Progenitor cell of endocrine pancreas (in vitro differentiated cells): ENCODE measurements at places on chromosomes 5 and 9. TPM values are rescaled to one million over a fixed set of nuclear protein-coding genes. Genes with fewer than 3 reads are reported as not detected.

The PPP3R2 gene
- not detected in 2 replicates for total RNA-seq

DNA sequence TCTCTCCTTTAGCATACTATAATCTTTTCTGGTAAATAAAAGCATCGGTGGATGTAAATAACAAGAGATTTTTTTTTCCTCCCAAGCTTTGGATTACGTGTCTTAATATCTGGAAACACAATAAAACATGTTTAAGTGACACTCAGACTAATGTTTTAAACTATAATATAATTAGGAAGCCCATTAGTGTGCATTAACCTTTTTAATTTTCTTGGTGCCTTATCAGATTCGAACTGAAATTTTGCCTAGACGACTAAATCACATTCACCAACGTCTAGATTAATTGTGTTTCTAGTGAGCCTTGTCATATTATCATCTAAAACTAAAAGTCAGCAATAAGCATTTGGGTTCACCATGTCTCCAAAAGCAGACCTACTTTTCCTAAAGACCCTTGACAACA, 110.2 kb downstream of the CDH6 start:
- no peak overlapping the region for H3K4me3 ChIP-seq
- no peaks in the 10 kb centered on the region for H3K27me3 ChIP-seq
- DNase-seq: no peak
- H3K4me1 ChIP-seq: no peaks in the 10 kb centered on the region
- peaks cover 41% of the 10 kb centered on the region for H3K36me3 ChIP-seq

The HRCT1 gene
- not detected in 2 replicates for total RNA-seq

DNA sequence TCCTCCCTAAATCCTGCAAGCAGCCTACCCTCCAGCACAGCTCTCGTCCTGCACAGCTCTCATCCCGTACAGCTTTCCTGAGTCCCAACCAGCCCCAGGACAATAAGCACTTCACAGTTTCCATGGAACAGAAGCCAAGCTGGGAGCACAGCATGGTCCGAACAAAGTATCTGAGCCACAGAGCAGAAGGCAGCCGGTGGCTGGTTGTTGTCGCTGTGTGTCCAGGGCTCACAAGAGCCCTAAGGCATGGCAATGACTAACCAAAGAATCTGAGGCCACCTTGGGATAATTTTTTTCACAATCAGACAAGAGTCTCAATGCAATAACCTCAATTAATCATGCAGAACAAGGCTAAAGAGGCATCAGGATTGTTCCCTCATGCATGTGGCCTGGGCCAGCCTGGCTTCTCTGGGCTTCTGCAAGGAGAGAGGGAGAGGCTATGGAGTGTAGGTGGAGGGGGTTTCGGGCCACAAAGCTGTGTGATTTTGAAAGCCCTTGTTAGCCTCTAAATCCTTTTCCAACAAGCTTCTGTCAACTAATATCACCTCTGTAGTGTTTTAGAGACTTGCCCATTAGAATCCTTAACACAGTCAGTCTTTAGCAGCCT, 323.4 kb downstream of the PIK3R1 start:
- H3K4me1 ChIP-seq: peaks cover 14% of the 10 kb centered on the region
- peak overlapping the region; percentile 59 for H3K27ac ChIP-seq
- H3K4me3 ChIP-seq: no peak overlapping the region
- peaks cover 6% of the 10 kb centered on the region for H3K27me3 ChIP-seq

The FYB1 gene
- total RNA-seq: not detected in 2 replicates

The STRBP gene
- total RNA-seq: 87.3 and 101 TPM in 2 replicates

DNA sequence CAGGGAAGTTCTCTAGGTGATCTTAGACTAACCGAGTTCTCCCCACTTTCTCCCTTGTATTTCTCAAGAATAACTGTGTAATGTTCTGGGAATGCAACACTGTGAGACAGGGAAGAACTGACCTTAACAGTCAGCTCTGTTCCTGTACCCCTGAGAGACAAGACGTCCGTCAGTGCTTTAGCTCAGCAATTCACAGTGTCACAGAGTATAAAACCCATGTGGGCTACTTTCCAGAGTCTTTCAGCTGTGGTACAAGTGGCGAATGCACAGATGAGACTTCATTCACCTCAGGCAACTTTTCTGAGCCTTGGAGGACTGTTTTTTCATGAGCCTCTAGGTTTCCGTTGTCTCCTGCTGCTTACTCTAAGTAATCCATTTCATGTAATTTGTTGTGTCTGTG, 458.8 kb downstream of the SPATA31D1 start:
- no peak overlapping the region for H3K27ac ChIP-seq
- H3K27me3 ChIP-seq: no peaks in the 10 kb centered on the region
- H3K4me3 ChIP-seq: no peak overlapping the region
- no peak for DNase-seq

DNA sequence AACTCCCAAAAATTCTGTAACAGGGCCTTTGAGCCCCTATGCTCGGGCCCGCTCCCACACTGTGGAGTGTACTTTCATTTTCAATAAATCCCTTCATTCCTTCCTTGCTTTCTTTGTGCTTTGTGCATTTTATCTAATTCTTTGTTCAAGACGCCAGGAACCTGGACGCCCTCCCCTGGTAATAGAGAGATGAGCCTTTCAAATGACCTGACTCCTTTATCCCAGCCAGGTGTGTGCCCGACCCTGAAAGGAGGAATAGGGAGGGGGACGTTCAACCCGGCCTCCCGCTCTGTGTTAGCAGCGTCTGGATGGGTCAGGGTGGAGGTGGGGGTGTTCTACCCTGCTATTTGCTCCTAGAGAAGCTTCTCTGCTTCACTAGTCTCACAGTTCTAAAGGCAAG, 53.9 kb downstream of the FXN start:
- H3K27me3 ChIP-seq: no peaks in the 10 kb centered on the region
- H3K36me3 ChIP-seq: peaks cover 2% of the 10 kb centered on the region
- H3K27ac ChIP-seq: no peak overlapping the region
- peaks cover 26% of the 10 kb centered on the region for H3K4me1 ChIP-seq
- no peak for DNase-seq

DNA sequence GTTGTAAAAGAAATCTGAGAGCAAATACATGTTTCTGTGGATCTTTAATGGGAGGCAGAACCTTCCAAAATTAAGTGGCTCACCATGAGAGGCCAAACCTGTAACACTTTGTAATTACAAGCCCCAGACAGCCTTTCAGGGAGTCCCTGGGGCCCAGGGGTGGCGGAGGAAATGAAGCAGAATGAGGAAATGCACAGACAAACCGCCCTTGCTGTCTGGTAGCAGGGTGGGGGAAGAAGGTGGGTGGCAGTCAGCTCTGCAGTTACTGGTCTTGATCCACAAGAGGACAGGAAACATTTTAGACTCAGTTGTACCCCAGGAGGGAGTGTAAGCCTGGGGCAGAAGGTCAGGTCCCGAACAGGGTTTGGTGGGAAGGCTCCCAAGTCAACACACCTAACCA, 6.5 kb downstream of the ARL14EPL start:
- peaks cover 3% of the 10 kb centered on the region for H3K27me3 ChIP-seq
- no peaks in the 10 kb centered on the region for H3K4me1 ChIP-seq

The PTGR1 gene
- 50.1 and 53.2 TPM in 2 replicates for total RNA-seq

GRCh38 chr5:100899675-100900074, 3.4 kb downstream of the ST8SIA4 start:
- no peaks in the 10 kb centered on the region for H3K36me3 ChIP-seq
- H3K4me1 ChIP-seq: peaks cover 27% of the 10 kb centered on the region
- peaks cover 49% of the 10 kb centered on the region for H3K27me3 ChIP-seq
- DNase-seq: no peak
- no peak overlapping the region for H3K27ac ChIP-seq

GRCh38 chr9:113805486-113806132, 70.5 kb upstream of the ZNF618 start:
- peak overlapping the region; percentile 33 for H3K27ac ChIP-seq
- H3K27me3 ChIP-seq: no peaks in the 10 kb centered on the region
- no peaks in the 10 kb centered on the region for H3K36me3 ChIP-seq
- no peak for DNase-seq
- no peaks in the 10 kb centered on the region for H3K4me1 ChIP-seq
- H3K4me3 ChIP-seq: no peak overlapping the region

- H3K27ac ChIP-seq: no peak overlapping the region
- no peak for DNase-seq
- no peak overlapping the region for H3K4me3 ChIP-seq
- no peaks in the 10 kb centered on the region for H3K27me3 ChIP-seq
Observed at GRCh38 chr9:14258156-14258555, 55.8 kb downstream of the NFIB start.

GRCh38 chr9:90832261-90832660, 30.6 kb downstream of the SYK start:
- no peak for DNase-seq
- H3K4me3 ChIP-seq: no peak overlapping the region
- no peaks in the 10 kb centered on the region for H3K36me3 ChIP-seq
- no peak overlapping the region for H3K27ac ChIP-seq
- H3K27me3 ChIP-seq: peaks cover 4% of the 10 kb centered on the region

GRCh38 chr9:136050701-136051452, 44.2 kb downstream of the NACC2 start:
- peaks cover 2% of the 10 kb centered on the region for H3K36me3 ChIP-seq
- H3K27ac ChIP-seq: no peak overlapping the region
- H3K4me3 ChIP-seq: peak overlapping the region; percentile 64
- peaks cover 10% of the 10 kb centered on the region for H3K4me1 ChIP-seq
- no peaks in the 10 kb centered on the region for H3K27me3 ChIP-seq

The NNT gene
- 65.3 and 67.3 TPM in 2 replicates for total RNA-seq

GRCh38 chr9:110319781-110320492, 17.7 kb downstream of the TXNDC8 start:
- H3K4me1 ChIP-seq: no peaks in the 10 kb centered on the region
- no peaks in the 10 kb centered on the region for H3K27me3 ChIP-seq
- no peak for DNase-seq

DNA sequence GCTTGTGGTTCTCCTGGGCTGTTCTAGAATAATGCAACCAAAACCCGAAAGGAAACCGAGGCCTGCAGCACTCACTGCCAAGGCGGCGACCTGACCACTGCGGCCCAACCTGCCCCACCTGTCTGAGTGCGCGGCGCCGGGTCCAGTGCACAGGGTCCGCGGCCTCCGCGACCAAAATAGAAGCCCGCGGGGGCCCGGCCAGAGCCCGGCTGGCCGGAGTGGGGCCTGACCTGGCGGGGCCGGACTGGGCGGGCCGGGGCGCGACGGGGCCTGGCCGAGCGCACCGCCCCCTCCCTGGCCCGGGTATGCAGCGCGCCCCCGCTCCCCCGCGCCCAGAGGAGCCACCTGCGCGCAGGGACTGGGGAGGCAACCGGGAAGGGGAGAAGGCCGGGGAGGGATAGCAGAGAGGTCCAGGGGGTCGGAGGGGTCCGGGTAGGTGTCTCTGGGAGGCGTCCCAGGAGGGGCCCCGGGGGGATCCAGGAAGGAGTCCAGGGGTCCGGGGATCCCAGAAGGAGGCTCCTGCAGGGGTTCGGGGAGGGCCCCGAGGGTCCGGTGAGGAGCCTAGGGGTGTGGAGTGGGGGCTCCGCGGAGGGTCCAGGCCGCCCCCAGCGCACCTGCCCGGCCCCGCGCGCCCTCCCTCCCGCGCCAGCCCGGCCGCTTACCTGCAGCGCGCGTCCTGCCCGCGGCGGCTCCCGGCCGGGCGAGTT, 503 bp downstream of the SEMA4D start:
- H3K4me3 ChIP-seq: peak overlapping the region; percentile 82
- peaks cover 35% of the 10 kb centered on the region for H3K4me1 ChIP-seq
- no peaks in the 10 kb centered on the region for H3K36me3 ChIP-seq
- no peak for DNase-seq
- H3K27me3 ChIP-seq: peaks cover 6% of the 10 kb centered on the region

GRCh38 chr5:55919625-55920024, 68.5 kb downstream of the IL31RA start:
- DNase-seq: no peak
- H3K36me3 ChIP-seq: no peaks in the 10 kb centered on the region
- peaks cover 6% of the 10 kb centered on the region for H3K4me1 ChIP-seq

GRCh38 chr9:136244969-136245218, 718 bp downstream of the QSOX2 start:
- DNase-seq: no peak
- peak overlapping the region; percentile 92 for H3K4me3 ChIP-seq
- H3K4me1 ChIP-seq: peaks cover 16% of the 10 kb centered on the region

DNA sequence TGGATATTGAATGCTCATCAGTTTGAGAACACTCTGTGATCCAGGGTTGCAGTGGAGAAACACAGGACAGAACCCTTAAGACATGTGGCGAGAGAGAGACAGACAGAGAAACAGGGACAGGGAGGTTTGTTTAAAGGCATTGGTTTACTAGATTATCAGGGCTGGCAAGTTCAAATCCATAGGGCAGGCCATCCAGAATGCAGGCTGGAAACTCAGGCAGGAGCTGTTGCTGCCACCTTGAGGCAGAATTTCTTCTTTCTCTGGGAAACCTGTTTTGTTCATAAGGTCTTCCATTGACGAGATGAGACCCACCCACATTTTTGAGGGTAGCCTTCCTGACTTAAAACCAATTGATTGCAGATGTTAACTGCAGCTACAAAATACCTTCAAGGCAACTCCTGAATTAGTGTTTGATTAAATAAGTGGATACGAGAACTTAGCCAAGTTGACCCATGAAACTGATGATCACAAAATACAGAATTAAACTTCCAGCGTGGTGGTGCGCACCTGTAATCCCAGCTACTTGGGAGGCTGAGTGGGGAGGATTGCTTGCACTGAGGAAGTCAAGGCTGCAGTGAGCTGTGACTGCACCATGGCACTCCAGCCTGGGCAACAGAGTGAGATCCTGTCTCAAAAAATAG, 55.9 kb downstream of the NSUN2 start:
- no peaks in the 10 kb centered on the region for H3K4me1 ChIP-seq
- H3K36me3 ChIP-seq: no peaks in the 10 kb centered on the region
- H3K4me3 ChIP-seq: no peak overlapping the region
- no peak overlapping the region for H3K27ac ChIP-seq

The SOX30 gene
- total RNA-seq: not detected in 2 replicates

The CNTLN gene
- total RNA-seq: 7.8 and 8.9 TPM in 2 replicates

The LHFPL2 gene
- total RNA-seq: 15.0 and 18.3 TPM in 2 replicates
